Amniotic epithelial cell (primary cell): ENCODE measurements at places on chromosomes 11 and 22.

GRCh38 chr11:61587951-61588727 is 7.3 kb upstream of the SYT7 start:
- DNase-seq: no peak

GRCh38 chr11:128941573-128942271 is 949 bp downstream of the TP53AIP1 start:
- DNase-seq: no peak

GRCh38 chr22:30205281-30206115 is 41.1 kb downstream of the LIF start:
- DNase-seq: peak; percentile 91

GRCh38 chr11:102733232-102733875 is 8.6 kb upstream of the MMP8 start:
- peak; percentile 42 for DNase-seq

DNA sequence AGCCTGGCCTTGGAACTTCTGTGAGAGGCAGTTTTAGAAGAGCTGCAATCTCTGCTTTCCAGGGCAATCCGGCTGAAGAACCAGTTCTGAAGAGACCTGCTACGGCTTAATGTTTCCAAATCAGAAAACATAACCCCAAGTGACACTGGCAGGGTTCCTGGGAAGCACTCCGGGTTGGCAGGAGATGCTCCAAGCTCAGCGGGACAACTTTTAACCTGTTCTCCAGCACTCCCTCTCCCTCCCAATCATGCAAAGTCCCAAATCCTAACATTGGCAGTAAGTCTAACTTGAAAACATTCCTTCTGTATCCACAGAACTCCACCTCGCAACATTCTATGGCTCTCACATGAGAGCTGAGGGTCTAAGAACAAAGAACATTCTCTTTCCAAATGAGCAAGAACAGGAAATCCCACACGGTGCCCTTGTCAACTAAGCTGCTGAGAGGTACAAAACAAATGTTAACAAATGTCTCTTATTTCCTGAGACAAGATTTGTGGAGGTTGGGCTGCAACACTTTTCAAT is 48.5 kb upstream of the MN1 start:
- DNase-seq: no peak

DNA sequence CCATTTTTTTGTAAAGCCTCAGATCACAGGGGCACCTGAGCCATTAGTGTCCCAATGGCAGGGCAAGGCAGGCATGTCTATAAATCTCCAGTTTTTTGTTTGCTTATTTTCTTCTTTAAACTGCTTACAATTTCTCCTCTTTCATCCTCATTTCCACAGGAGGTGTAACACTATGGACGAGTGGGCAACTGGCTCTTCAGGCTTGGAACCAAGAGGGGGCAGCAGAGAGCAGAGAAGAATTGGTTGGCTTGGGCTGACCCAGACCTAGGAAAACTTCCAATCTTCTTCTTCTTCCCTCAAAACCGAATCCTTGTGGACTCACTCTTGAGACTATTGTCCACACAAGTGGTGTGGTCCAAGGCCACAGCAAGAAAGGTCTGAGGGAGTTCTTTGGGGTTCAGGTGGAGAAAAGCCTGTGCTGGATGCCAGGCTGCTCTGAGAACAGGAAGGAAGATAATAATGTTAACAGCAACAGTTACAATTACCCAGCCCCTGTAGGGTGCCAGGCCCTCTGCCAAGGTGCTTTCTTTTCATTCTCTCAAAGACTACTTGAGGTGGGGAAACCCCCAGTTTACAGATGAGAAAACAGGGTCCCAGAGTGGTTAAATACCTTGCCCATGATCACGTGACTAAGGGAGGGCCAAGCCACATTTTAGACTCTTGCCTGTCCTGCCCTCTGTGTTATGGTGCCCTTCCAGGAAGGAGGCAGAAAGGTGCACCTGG is 70.7 kb upstream of the E2F8 start:
- peak; percentile 33 for DNase-seq

DNA sequence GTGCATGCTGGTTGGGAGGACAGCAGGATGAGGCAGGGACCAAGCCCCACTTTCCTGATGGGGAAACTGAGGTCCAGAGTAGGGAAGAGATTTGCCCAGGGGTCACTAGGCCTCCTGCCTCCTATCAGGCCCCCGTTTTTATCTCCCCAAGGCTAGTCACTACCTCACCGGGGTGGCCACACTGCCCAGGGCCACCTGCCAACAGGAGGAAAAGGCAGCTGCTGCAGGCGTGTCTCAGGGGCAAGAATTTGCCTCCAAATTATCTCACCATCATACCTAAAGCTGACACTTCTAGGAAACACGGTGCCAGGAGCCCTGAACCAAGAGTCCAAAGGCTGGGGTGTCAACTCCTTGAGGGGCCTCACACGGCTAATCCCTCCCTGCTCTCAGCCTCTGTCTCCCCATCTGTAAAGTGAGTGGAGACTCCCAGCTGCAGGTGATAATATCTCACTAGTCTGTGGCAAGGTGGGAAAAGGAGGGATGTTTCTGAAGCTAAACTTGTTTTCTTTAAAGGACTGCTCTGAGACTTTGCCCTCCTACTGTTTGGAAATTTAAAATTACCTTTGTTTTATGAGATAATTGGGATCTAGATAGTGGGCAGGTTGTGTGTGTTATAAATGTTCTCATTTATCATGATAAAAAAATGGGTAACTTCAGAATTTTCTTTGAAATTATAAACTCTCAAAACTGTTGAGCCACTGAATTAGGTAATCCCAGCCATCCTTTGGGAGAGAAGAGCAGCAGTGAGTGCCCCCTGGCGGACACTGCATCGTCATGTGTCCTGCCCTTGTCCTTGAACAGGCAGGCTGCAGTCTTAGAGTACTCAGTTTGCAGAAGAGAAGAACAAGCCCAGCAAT is 60.0 kb downstream of the MYO7A start:
- DNase-seq: peak; percentile 67

DNA sequence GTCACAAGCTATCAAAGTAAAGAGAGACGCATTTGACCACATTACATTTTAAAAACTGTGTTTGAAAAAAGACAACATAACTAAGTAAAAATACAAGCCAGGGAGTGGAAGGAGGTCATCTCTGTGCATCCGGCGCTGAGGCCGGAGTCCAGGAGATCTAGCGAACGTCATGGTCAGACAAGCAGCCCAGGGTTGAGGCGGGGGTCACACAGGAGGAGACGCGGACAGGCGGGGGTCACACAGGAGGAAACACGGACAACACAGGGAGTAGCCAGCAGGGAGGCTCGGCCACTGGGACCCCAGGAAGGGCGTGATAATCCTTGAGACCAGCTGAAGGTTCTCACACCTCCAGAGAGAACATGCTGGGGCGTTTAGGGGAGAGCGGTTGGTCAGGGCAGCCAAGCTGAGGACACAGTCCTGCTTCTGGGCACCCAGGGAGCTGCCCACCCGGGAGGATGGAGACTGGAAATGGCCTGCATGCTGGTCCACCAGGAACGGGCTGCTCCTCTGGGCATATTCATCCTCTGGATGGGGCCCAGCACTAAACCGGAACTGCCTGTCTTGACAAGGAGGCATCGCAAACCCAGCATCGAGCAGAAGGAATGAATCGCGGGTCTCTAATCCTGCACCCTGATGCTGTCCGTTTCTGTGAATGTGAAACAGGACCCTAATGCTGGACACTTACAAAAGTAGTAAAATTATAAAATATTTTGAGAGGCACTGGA is 40.9 kb upstream of the MUC5AC start:
- DNase-seq: no peak

DNA sequence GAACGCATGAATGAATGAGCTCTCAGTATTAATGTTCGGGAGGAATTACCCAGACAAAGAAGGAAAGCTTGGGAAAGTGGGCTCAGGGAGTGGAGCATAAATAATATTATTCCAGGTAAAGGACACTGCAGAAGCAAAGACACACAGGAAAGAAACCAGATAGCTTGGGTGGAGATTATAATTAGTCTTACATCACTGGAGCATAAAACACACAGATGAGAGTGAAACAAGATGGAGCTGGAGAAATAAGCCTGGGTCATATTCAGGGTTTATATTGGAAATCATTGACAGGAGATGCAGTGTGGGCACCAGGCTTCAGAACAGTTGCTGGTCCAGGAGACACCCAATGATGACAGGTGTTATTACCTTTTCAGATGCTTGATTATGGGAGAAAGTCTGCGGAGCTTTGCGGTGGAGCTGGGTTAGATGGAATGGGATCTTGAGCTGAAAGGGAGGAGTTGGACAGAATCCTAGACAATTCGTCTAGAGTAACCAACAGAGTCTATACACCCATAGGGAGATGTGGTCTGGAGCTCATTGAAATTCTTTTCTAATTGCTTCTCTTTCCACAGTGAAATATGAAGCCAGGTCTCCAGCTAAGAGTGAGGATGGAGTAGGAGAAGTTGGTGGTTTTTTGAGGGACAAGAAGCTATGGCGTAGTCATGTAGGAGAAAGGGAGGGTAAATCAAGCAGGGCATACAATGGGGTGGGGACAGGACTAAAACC is 227.2 kb downstream of the FAM76B start:
- DNase-seq: no peak

GRCh38 chr11:128238521-128239265 is 348.7 kb downstream of the ETS1 start:
- no peak for DNase-seq

- no peak for DNase-seq
These were observed 19.9 kb downstream of the TRIM44 start for GRCh38 chr11:35682230-35683173.

GRCh38 chr11:128551611-128552335 is 35.6 kb downstream of the ETS1 start:
- DNase-seq: no peak

GRCh38 chr11:131938351-131938751 is 567.9 kb downstream of the NTM start:
- DNase-seq: no peak

DNA sequence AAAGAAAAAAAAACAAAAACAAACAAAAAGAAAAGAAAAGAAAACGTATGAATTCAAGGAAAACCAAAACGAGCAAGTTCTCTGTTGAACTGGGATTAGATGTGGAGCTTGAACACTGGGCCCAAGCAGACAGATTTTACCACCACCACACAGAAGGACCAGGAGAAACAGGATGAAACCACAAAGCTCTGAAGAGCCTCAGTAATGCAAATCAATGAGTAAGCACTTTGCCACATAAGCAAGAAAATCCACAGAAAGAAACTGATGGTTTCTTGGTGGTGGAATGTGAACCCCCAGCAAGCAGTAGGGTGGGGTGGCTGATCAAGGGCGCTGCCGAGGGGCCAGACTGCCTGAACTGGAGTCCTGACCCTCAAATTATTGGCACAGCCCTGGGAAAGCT is 50.9 kb upstream of the NFRKB start:
- peak; percentile 50 for DNase-seq

DNA sequence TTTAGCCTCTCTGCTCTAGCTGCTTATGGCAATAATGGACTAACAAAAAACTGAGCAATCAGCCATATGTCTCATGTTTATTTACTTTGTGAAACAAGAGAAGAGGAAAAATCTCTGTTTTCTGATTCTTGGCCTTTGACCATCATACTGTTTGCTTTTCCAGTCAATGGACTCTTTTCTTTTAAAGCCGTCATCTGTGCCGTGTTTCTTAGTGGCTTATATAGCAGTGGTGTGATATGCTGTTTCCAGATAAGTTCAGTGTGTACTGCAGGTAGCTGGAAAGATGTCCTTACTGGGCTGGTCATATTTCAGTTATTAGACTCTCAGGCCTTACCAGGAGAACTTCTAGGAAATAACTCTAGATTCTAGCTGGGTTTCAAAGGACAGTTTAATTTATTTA is 33.6 kb upstream of the TECTA start:
- no peak for DNase-seq
